ENCODE measurements at places on chromosomes 1 and 21. TPM values are rescaled to one million over a fixed set of nuclear protein-coding genes. Genes with fewer than 3 reads are reported as not detected.
A peak's percentile ranks its signal among the peaks of the same experiment; 100 is the strongest.

- no peaks in the 10 kb centered on the region for H3K27me3 ChIP-seq
- no peaks in the 10 kb centered on the region for H3K4me1 ChIP-seq
- no peak overlapping the region for H3K27ac ChIP-seq
- DNase-seq, result no peak
- H3K4me3 ChIP-seq, result no peak overlapping the region
- H3K36me3 ChIP-seq, result no peaks in the 10 kb centered on the region
Observed at GRCh38 chr1:11462224-11462923, 16.6 kb upstream of the DISP3 start.

- peaks cover 11% of the 10 kb centered on the region for H3K4me1 ChIP-seq
- H3K36me3 ChIP-seq, result no peaks in the 10 kb centered on the region
- DNase-seq, result peak; percentile 74
- no peaks in the 10 kb centered on the region for H3K27me3 ChIP-seq
- H3K27ac ChIP-seq, result peak overlapping the region; percentile 11
Observed at GRCh38 chr1:8439015-8439702, 121.2 kb downstream of the SLC45A1 start.

- no peak overlapping the region for H3K4me3 ChIP-seq
- H3K27ac ChIP-seq, result no peak overlapping the region
- no peaks in the 10 kb centered on the region for H3K36me3 ChIP-seq
- H3K27me3 ChIP-seq, result no peaks in the 10 kb centered on the region
- H3K4me1 ChIP-seq, result no peaks in the 10 kb centered on the region
- no peak for DNase-seq
Observed at GRCh38 chr1:32798191-32798590, 19.0 kb downstream of the YARS1 start.

DNA sequence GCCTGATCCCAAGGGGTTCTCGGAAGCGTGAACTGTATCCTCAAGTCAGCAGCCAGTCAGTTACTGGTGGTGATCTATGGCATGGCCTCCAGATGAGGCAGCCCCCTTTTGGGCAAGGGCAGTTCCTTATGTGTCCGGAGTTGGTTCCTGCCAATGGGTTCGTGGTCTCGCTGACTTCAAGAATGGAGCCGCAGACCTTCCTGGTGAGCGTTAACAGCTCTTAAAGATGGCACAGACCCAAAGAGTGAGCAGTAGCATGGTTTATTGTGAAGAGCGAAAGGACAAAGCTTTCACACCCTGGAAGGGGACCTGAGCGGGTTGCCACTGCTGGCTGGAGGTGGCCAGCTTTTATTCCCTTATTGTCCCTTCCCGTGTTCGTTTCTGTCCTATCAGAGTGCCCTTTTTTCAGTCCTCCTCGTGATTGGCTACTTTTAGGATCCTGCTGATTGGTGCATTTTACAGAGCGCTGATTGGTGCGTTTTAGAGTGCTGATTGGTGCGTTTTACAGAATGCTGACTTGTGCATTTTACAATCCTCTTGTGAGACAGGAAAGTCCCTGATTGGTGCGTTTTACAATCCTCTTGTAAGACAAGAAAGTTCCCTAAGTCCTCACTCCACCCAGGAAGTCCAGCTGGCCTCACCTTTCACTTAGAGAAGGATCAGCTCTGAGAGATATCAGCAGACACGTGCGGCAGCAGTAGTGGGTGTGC lies 8.9 kb upstream of the IL10RB start:
- H3K4me1 ChIP-seq, result no peaks in the 10 kb centered on the region
- no peaks in the 10 kb centered on the region for H3K27me3 ChIP-seq
- no peaks in the 10 kb centered on the region for H3K36me3 ChIP-seq
- no peak overlapping the region for H3K27ac ChIP-seq
- no peak overlapping the region for H3K4me3 ChIP-seq
- no peak for DNase-seq

Gene OR6N1
- total RNA-seq, result not detected

Gene UBXN10
- 3.3 TPM for total RNA-seq

Gene CD1C
- total RNA-seq, result 0.32 TPM
